ENCODE measurements at places on chromosomes 3 and 15.

- DNase-seq = no peak
Observed at GRCh38 chr3:172438186-172438585, 10.1 kb downstream of the GHSR start.

GRCh38 chr15:30043211-30043655 is 39.5 kb upstream of the GOLGA8J start:
- peak; percentile 18 for DNase-seq

DNA sequence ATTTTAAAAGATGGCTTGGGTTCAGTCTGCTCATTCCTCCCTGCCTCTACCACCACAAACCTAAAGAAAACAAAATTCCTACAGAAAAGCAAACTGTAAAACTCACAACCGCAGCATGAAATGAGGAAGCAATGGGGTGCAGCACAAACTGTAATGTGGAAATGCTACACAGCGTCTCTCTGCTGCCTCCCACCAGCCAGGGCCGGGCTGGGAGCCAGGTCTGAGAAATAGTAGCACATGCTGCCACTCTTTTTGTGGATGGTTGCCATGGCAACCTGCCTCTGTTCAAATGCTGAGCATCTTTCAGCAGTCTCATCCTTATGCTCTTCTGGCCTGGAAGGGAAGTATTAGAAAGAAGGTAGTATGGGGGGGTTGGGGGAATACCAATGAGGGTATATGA is 55.4 kb downstream of the EOMES start:
- DNase-seq = peak; percentile 19

DNA sequence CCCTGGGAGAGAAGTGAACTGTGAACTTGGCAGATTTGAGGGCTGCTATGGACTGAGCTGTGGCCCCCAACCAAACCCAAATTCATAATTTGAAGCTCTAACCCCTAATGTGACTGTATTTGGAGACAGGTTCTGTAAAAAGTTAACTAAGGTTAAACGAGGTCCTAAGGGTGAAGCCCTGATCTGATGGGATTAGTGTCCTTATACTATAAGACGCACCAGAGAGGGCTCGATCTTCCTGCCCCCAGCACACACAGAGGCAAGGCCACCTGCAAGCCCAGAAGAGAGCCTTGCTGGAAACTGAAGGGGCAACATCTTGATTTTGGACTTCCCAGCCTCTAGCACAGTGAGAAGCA is 34.0 kb downstream of the TKT start:
- DNase-seq = no peak

- DNase-seq = no peak
Observed at GRCh38 chr3:100561459-100562158, 47.8 kb upstream of the ADGRG7 start.

DNA sequence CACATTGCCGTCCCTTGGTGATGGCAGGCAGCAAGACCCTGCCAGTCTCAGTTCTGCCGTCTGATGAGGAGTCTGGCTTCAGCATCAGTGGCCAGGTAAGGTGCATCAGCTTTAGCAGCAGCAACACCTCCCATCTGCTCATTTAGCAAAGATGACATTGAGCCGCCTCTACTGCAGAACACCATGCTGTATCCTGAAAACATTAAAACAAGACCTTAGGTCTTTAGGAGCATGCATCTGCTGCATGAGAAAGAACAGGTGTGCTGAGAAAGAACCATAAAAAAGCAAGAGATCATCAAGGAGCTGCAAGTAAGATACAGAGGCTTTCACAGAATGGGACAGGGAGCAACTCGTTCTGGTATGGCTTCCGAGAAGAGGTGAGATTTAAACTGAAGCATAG is 87.5 kb downstream of the SCN11A start:
- DNase-seq = no peak

- no peak for DNase-seq
Observed at GRCh38 chr3:99805160-99805559, 12.5 kb upstream of the CMSS1 start.

GRCh38 chr3:58484045-58484721 is 7.7 kb upstream of the KCTD6 start:
- no peak for DNase-seq

- no peak for DNase-seq
Observed at GRCh38 chr15:59237924-59238331, 31.3 kb downstream of the LDHAL6B start.

GRCh38 chr3:34196914-34197313 is 398.5 kb downstream of the PDCD6IP start:
- DNase-seq = no peak
